ENCODE measurements at places on chromosomes 12 and 14.

DNA sequence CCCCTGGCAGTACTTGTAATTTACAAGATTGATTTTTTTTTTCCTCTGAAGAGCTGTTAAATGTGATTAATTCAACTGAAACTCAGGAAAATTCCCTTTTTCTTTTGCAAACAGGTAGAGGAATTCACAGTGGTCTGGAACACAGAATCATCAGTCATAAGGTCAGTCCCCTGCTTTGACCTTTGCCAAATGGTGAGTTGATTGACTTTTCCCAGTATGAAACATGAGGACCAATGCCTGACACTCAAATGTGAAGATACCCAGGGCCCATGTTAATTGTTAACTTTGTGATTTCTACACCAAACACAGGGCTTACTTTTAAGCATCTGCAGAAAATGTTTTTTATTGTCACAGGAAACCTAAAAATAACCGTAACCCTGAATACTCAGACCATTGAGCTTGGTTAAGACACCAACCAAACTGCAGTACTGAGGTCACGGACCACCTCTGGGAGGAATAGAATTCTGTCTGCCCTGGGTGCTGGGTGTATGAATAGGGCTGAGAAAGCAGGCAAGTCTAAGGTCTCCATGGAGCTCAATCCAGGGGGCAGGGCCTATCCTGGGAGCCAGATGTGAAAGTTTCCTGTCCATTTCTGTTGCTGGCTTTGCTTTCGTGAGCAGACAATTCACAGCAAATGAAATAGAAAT, 192.4 kb downstream of the TMX1 start:
- DNase-seq = no peak

DNA sequence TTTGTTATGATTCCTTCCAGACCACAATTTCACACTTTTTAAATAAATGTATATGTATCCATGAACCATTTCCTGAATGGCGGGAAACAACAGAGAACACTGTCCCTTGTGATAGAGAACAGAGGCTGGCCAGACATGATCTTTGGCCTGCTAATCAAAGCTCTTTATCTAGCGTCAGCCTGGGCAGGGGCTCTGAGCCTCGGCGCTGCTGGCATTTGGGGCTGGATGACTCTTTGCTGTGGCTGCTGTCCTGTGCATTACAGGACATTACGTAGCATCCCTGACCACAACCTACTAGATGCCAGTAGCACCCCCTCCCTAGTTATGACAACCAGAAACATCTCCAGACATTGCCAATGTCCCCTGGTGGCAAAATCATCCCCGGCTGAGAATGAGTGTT, 77.7 kb downstream of the DNAH10 start:
- DNase-seq = no peak

DNA sequence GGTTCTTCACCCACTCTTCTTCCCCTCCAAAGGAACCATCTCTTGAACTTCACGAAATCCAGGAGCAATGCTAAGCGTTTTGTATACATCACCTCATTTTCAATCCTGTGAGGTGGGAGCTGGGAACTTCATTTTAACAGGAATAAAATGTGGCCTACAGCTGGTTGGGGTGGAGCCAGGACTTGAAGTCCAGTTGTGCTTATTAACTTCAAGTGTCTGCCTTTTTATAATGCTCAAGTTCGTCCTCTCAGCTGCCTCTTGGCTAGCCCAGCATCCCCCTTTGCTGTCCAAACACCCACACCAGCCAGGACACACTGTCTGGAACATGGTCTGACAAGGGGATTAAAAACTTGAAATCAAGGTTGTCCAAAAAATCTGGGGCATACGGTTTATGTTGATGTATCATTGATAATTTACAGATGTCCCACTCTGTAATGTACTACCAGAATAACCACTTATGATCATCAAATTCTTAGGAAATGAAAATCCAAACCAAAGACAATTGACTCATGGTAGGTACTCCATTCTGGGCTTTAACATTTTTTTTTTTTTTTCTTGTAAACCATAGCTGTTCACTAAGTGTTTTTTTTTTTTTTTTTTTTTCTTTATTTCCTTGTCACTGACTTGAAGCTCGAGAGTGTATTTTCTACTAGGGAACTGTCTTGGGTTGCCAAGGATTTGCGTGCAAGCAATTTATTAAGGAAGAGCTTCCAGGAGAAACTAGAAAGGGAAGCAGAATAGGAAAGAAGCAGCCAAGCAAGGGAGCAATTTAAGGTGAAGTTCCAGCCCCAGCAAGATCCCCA, 252.3 kb downstream of the EFCAB11 start:
- no peak for DNase-seq

- DNase-seq = no peak
Observed at GRCh38 chr12:96218989-96219678, 25.0 kb downstream of the ELK3 start.

- DNase-seq = no peak
Observed at GRCh38 chr12:120230326-120230973, 29.5 kb upstream of the RPLP0 start.

DNA sequence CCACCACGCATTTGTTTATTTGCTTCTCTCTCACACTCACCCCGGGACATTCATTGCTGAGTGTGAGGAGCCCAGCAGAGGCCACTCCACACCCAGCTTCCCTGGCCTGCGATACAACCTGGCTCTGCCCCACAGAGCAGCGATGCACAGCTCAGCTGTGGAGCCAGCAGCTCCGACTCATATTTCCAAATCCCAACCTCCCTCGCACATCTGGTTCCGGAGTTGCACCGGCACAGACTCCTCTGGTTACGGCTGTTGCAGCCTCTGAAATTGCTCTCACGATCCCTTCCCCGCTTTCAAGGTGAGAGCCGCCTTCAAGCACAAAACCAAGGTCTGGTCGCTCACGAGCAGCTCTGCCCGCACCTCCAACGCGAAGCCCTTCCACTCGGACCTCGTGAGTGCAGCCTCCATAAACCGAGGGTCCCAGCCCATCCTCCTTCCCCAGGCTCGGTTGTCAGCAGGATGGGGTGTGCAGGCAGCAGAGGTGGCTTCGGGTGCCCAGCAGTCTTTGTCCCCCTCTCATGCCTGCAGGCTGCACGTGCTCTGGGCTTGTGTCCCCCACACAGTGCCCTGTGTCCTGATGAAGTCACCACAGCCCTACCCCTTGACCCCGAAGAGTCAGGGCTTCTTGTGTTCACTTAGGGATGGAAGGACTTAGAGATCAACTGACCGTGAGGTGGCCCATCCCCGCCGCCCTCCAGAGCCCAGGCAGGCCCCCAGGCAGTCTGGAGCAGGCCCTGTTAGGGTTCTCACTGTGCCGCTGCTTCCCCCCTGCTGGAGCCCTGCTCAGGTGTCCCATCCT, 184.3 kb downstream of the ADGRD1 start:
- DNase-seq = no peak

- DNase-seq = no peak
Observed at GRCh38 chr12:113823016-113823415, 143.1 kb downstream of the RBM19 start.

- no peak for DNase-seq
Observed at GRCh38 chr12:105681341-105681740, 350.9 kb downstream of the C12orf75 start.

All from stimulated activated CD4-positive, alpha-beta T cell treated with anti-CD3 and anti-CD28 coated beads, TNF-alpha, amount 100 ng/mL, for 24 hours (primary cell).